ENCODE measurements at places on chromosomes 6 and 20. TPM values are rescaled to one million over a fixed set of nuclear protein-coding genes. Genes with fewer than 3 reads are reported as not detected.

- no peak for DNase-seq
Measured at GRCh38 chr6:128098000-128098581, 197.2 kb upstream of the THEMIS start.

MMUT gene
- total RNA-seq, result 10.6 TPM

- DNase-seq, result peak; percentile 92
Measured at GRCh38 chr20:48904566-48905296, 16.8 kb upstream of the ARFGEF2 start.

- DNase-seq, result peak; percentile 83
Measured at GRCh38 chr6:28943557-28944411, 20.0 kb upstream of the TRIM27 start.
